ENCODE measurements at places on chromosomes 2 and 18. TPM values are rescaled to one million over a fixed set of nuclear protein-coding genes. Genes with fewer than 3 reads are reported as not detected.

GRCh38 chr2:203412546-203413331, 84.5 kb downstream of the ABI2 start:
- no peak for DNase-seq

DNA sequence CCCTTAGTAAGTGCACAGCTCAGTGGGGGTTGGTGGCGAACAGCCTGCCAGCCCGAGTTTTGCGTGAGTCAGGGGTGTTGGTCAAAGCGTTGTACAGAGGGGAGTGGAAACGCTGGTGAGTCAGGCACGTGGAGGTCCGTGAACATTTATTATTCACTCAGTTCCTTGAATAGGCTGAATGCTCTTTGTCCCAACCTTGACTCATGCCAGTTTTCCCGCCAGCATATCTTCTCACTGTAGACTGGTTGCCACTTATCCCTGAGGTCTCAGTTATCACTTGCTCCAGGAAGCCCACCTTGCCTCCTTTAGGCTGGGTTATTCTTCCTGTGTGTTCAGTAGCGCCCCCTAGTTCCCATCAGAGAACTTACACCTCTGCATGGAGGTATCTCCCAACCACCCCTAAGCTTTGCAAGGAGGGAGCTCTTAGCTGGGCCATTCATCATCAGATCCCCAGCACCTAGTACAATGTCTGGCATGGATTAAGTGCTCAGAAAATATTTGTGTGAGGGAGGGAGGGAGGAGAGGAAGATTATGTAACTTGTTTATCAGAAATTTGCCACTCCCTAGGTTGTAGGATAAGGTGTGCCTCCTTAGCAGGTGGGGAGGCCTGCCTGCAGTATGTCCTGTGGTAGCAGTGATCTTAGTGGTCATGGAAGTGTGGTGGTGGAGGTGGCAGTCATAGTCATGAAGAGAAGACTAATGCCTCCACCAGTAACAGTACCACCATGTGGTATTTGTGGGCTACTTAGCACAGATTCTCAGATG, 72.1 kb downstream of the CABLES1 start:
- DNase-seq: no peak

DNA sequence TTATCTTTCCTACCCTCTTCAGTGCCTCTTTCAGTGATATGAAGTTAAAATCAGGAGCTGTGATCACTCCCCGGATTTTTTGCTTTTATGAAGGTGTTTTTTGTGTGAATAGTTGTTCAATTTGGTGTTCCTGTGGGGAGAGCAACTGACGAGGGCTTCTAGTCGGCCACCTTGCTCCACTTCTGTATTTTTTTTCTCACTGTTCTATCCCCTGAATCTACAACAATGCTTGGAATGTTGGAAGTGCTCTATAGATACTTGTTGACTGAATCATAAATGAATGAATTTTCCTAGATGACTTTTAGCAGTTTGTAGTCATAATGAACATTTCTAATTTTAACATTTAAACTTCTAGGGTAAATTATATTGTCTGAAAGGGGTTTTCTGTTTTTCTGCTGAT, 247.3 kb downstream of the ZNF385B start:
- DNase-seq: no peak

GRCh38 chr2:189527041-189527750, 53.4 kb downstream of the SLC40A1 start:
- no peak for DNase-seq

- peak; percentile 47 for DNase-seq
Measured at GRCh38 chr2:168457190-168457895, 1.3 kb downstream of the CERS6 start.

- no peak for DNase-seq
Measured at GRCh38 chr18:69208545-69208944, 192.1 kb upstream of the DOK6 start.

- DNase-seq: no peak
Measured at GRCh38 chr18:61860302-61860701, 32.5 kb downstream of the RNF152 start.

DNA sequence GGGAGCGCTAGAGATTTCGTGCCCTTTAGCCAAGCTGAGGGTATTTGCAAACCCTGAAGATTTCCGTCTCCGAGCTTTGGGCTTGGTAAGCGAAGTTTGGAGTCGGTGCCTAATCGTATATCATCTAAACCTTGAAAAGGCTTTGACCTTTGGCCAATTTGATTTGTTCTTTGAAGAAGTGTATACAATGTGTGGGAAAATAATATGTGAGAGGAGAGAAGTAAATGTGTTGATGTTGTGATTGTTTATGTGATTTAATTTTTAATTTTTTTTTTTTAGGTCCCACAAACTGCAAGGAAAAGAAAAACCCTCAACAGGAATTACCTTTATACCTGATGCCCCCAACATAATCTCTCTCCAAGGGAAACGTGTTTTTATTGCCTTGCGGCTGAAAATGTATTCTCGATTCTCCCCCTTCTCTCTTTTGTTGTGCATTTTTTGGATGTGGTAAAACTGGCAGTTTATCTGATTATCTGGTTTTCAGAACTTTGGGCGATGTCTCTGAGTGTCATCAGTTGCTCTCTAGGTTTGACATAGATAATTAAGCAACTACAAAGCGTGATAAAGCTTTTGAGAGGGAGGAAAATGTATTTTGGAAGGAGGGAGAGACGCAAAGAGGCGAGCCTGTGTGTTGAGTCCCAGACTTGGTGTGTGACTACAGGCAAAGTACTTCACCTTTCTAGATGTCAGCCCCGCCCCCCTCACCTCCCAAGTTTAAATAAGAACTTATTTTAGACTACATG, 912 bp upstream of the FBXO11 start:
- DNase-seq: peak; percentile 37

DNA sequence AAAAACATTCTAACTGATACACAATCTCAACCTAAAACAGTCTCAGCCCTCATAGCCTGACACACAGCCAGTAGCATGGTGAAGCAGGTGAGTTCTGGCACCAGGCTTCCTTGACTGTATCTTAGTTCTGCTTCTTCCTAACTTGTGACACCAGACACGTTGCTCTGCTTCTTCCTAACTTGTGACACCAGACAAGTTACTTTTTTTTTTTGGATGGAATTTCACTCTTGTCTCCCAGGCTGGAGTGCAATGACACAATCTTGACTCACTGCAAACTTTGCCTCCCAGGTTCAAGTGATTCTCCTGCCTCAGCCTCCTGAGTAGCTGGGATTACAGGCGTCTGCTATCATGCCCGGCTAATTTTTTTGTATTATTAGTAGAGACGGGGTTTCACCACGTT, 6.7 kb upstream of the ATG16L1 start:
- DNase-seq: no peak

- DNase-seq: no peak
Measured at GRCh38 chr2:215843579-215843978, 169.8 kb downstream of the MREG start.

MYO3B gene
- not detected for total RNA-seq

TEKT4 gene
- total RNA-seq: not detected

MYO5B gene
- total RNA-seq: 29.3 TPM

ANKRD62 gene
- not detected for total RNA-seq

IL1RN gene
- total RNA-seq: 13.3 TPM
